Trophoblast cell (in vitro differentiated cells and primary cell): ENCODE measurements at places on chromosomes 13 and 19.

DNA sequence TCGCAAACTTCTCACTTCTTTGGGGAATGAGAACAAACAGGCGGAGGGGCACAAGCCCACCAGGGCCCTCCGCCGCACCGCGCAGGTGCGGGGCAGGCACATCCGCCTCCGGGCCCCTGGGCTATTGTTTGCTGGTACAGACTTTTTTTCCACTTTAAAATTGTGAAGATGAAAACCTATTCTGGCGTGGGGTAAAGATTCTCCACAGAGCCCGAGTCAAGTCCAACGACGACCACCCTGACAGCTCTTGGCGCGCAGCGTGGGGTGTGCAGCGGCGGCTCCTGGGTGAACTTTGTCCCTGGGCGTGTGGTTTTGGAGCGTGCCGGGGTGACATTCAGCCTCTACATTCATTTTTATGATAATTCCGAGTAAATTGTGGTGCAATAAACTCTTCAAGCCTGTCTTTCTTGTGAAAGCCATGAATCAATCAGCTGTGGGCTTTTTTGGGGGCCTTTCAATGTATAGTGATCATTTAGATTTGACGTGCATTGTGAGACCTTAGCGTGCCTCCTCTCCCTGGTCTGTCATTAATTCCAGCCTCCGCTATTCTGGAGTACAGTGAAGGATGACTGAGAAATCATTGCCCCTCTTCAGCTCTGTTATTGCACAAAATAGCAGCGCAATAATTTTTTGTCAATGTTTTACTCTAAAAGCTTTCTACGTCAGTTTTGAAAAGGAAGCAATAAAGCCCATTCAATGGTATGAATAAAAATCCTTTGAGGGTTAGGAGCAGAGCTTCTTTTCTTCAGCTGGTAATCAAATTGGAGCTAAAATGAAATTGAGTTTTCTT is 90.0 kb downstream of the TEX29 start:
- no peak for DNase-seq

DNA sequence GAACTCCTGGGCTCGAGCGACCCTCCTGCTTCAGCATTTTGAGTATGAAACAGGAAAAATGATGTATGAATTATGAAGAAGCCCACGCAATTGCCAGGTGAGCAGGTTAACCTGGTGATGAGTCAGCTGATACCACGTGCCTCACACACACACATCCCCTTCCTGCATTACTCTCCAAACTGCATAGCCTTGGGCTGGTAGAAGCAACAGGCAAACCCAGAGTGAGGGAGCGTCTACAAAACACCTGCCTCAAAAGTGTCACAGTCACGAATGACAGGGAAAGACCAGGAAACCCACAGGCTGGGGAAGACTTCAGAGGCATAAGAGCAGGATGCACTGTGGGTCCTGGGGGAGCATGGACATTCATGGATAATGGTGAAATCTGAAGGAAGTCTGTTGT is 192.8 kb upstream of the IRS2 start:
- peak; percentile 48 for DNase-seq

DNA sequence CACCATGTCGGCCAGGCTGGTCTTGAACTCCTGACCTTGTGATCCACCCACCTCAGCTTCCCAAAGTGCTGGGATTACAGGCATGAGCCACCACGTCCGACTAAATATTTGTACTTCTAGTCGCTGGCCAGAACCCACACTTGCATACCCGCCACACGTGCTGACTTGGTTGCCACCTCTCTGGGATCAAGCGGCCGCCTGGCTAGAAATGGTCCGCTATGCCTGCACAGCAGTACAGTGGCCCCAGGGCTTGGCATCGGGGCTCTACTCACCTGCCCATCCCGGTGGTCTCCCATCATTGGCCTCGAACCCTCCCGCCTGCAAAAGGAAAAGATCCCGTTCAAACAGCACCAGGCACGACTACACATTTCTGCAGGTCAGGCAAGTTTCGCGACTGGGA is 23.7 kb upstream of the TINCR start:
- DNase-seq, result no peak

DNA sequence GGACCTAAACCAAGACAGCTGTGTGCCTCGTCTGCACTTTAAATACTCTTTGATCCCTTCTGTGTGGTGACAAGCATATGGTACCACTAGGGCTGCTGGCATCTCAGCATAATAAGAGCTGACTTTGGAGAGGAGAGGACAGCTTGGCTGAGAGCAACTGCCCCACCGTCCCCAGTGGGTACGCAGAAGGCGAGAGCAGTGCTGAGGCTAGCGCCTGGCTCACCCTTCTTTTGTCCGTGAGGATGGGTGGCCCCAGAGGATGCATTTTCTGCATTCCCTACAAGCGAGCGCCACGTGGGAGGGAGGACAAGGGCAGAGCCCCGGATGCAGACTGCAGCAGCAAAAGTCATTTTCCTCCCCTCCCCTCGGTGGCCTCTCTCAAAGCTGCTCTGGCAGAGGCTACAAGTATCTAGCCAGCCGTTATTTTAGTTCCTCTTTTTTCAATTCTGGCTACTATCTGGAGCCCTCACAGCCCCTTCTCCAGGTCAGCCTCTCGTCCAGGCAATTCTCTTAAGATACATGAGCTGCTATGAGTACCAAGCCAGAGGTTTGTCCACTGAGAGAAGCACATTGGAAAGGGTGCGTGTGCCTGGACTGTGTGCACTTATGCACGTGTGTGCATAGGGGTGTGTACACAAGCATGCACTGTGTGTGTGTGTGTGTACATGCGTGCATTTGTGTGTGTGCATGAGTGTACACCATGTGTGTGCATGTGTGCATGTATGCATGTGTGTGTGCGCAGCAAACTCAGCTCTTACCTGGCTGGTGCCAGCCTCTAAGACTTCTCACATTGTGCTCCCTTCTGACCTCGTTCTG is 51.3 kb downstream of the RAB20 start:
- DNase-seq, result no peak

DNA sequence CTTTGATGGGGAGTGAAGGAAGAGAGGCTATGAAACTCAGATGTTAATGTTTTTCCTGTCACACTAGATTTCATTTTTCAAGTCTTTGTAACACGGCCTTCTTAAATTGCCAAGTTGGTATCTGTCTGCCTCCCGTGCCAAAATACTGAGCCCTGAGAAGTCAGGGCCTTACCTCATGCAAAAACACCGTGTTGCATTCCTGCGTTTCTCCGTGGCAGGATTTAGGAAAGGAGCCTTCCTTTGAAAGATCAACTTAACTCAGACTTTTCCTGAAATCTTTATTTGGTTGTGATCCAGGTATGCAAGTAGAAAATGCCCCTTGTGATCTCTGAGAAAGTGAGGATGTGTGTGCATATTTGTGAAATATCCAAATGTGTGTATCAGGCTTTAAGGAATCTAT is 1291.0 kb upstream of the SLC10A2 start:
- peak; percentile 28 for DNase-seq

- DNase-seq, result no peak
These were observed 24.8 kb downstream of the WDR62 start for GRCh38 chr19:36079389-36079945.

- DNase-seq, result no peak
These were observed 60.5 kb downstream of the MAP4K1 start for GRCh38 chr19:38557205-38557799.

DNA sequence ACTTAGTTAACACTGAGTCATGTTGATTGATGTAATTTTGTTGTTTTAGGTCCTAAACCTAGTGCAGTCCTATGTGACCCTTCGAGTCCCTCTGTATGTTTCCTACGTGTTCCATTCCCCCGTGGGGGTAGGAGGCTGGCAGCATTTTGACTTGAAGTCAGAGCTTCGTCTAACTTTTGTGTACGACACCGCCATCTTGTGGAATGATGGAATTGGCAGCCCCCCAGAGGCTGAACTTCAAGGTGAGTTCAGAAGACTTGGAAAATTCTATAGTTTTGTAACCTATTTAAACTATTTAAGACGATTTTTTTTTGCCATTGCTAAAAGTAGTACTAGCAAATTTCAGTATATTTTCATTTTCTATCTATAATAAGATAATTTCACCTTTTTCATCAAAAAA is 117.9 kb downstream of the STOML3 start:
- peak; percentile 14 for DNase-seq

DNA sequence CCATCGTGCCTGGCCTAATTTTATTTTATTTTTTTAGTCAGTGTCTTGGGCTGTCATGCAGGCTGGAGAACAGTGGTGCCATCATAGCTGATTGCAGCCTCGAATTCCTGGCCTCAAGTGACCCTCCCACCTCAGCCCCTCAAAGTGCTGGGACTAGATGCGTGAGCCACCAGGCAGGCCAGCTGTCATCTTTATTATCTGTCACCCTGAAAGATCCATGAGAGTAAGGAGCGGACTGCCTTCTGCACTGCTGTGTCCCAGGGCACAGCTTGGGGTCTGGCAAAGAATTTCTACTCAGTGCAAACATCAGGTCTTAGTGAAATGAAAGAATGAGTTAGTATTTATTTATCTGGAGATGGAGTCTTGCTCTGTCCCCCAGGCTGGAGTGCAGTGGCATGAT is 9.5 kb upstream of the TLE5 start:
- no peak for DNase-seq

GRCh38 chr19:16586991-16587832 is 15.0 kb upstream of the SLC35E1 start:
- DNase-seq, result peak; percentile 25

DNA sequence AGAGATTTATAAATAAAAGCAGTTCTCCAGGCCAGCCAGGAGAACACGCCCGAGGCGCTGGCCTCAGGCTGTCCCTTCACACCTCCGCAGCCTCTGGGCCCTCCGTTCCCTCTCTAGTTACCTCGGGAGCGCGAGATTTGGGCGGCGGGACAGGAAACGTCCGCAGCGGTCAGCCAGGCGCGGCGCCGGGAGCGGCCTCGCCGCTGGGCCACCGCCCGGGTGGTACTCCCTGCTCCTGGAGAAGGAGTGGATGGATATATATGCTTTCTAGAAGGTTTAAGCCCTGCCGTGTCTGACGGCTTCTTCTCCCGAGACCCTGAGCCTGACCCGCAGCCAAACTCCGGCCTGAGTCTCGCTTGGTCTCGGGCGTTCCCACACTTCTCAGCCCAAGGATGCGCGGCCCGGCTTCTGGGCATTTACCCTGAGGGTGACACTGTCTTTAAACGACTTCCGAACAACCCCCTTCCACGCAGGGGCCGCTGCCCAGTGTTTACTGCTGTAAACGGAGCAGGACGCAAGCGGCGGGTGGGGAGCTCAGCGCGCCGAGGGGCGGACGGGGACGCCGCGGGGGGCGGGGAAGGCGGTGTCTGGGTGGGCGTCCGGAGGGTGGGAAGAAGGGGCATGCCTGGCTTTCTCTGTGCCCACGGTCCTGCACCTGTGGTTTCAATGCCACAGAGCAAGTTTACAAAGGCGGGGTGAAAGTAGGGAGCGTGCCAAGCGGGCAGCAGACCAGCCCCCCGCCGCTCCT is 2.0 kb upstream of the ZIC2 start:
- peak; percentile 61 for DNase-seq

- peak; percentile 43 for DNase-seq
These were observed 593 bp downstream of the ATG4D start for GRCh38 chr19:10544242-10544752.

DNA sequence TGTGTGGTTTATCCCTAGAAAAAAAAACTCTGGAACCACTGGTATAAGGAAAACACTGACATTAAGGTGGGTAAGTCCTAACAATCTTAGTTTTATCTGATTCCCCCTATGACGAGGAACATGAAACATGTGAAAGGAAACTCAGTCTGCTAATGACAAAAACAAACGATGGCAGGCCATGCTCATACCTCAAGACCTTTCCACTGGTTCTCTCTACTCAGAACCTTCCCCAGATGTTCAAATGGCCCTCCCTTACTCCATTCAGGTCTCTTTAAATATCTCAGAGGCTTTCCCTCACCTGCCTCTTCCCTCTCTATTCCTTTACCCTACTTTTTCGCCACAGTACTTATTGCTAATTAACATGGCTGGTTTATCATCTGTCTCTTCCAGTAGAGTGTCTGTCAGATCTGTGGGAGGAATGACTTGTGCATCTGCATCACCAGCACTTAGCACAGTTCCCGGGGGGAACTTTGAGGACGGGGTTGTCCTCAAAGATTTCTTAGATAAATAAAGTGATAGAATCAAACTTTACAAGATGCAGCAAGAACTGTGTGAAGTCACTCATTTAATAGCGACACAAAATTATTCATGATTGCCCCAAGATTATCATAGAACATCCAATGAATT is 1.5 kb downstream of the TUBGCP3 start:
- no peak for DNase-seq

DNA sequence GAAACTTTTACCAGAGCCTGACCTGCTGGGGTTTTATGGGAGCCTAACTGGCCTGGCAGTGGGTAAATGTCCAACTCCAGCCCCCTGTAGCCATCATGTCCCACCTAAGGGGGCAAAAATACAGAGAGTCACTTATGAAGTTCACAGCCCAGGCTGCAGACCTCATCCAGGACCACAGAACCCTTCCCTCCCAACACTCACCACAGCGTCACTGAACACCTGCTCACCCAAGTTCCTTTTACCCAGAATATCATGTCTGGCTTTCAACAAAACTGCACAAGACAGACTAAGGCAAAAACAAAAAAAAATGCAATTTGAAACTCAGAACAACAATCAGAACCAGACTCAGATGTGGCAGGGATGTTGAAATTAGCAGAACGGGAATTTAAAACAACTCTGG is 6.4 kb downstream of the CEACAM3 start:
- no peak for DNase-seq

DNA sequence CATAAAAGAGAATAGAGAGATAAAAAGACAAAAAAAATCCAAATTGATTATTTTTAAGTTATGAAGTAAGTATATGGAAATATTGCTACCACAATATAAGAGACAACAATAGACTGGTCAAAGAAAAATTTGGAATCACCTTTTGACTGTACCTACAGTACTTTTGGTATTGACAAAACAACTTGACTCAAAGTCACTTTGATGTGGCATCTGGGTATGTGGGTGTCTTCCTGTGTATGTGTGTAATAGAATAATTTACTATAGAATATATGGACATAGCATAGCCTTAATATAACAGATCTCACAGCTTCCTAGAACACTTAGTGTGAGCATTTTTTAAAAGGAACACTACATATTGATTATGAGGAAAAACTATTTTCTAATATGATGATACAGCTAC is 1016.2 kb upstream of the PCDH20 start:
- no peak for DNase-seq

DNA sequence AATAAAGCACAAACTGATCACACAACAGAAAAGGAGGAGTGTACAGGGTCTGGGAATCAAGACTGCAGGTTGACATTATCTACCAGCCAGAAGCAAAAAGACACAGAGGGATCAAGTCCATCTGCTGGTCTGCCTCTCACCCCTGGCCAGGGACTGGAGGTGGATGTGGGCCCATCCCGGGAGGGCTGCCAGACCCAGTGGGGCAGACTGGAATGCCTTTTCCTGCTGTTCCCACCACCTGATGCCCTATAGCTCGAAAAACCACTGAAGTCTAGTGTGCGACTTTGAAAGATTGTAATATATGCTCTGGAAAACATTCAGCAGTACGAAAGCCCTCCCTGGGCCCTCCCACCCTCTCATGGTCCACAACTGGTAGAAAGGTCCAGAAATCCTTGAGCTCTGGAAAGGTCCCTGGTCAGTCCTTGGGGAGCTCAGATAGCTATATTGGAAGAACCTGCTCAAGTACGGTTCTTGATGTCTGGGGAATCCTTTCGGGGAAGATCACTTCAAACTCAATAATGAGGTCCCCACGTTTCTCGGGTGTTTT is 2.6 kb downstream of the DNAJB1 start:
- DNase-seq, result no peak
